ENCODE measurements at places on chromosomes 12 and 14.

- peak; percentile 42 for DNase-seq
Measured at GRCh38 chr12:49777800-49778748, 36.7 kb downstream of the TMBIM6 start.

DNA sequence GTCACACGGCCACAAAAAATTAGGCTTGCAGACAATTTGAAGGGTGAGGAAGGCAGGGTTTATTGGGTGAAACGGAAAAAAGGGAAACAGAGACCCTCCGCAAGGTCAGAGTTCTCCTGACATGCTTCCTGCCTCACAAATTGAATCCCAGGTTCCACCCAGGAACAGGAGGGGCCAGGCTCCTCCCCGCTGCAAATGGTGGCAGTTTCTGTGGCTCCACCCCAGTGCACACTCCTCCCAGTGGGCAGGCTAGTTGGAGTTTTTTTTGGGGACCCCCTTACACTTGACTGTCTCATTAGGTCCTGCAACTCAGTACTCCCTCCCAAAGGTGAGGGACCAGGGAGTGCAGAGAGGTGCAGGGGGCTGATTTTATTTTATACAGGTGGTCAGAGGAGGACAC lies 39.4 kb upstream of the PPP1CC start:
- DNase-seq: no peak

DNA sequence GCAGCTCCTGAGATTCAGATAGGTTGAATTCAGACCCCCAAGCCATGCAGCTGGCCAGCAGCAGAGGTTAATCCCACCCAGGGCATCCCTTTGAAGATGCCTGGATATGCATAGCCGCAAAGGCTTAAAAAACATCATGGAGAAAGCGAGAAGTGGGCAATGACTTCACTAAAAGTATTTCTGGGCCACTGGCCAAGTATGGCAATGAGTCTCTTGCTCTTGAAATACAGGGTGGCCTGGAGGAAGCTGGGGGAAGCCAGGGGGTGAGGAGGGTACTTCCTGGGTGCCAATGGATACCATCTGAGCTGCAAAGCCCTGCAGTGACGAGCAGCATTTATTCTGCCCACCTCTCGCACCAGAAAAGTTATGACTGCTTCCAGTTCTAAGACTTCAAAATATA lies 539.3 kb upstream of the TBX3 start:
- DNase-seq: peak; percentile 84

DNA sequence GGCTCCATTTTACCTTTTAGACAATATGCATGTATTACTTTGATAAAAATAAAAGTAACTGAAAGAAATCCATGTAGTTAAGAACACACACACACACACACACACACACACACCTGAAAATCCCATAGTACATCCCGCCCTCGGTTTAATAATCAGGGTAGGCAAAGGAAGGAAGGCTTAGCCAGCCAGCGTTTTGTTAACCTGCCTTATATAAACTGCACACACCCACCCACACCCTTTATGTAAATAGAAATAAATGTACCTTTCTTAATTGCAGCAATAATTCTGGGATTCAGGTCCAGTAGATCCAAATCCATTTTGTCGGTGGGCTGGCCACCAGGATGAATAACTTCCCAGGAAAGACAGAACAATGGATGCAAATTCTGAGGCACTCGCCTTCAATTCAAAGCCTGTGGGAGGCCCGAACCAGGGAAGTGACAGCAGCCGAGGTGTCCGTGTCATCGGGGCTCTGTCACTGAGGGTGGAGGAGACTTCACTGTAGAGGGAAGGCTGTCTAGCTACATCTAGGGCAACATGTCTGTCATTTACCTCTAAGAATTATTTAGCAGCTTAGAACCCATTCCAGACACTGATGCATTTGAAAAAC lies 4.4 kb downstream of the XRCC3 start:
- DNase-seq: no peak

DNA sequence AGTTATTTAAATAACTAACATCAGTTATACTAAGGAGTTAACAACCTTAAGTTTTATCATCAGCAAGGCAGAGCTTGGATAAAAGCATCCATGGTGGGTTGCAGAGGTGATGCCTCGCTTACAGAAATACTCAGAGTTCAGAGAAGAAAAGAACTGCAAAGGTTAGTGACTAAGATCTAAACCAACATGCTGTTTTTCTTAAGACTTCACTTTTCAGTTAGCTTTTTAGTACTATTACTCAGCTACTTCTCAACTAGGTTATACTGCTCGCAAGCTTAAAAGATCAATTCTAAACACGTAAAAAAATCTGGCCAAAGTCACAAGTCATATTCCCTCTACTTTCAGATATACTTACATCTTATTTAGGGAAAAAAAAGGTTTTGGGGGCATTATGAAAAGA lies 2.8 kb downstream of the PPP1CC start:
- DNase-seq: no peak

- peak; percentile 21 for DNase-seq
Measured at GRCh38 chr12:71558445-71558844, 105.2 kb downstream of the ZFC3H1 start.

DNA sequence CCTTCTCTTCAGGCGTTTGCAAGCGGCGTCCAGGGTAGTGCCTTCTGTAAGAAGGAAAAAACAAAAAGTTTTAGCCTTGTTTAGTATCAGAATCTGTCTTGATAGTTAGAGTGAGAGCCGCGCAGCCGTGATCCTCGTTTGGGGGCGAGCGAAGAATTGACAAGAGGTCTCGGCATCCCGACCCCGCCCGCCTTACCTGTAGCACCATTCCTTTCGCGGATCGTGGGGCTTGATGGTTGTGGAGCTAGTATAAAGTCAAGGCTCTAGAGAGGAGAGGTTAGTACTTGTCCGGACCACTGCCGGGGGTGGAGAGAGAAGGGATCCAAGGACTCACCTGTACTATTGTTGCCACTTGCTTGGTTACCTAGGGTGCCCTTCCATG lies 494 bp downstream of the TMTC3 start:
- DNase-seq: no peak

GRCh38 chr12:76032043-76032981 lies 736 bp upstream of the PHLDA1 start:
- peak; percentile 61 for DNase-seq

- DNase-seq: no peak
Measured at GRCh38 chr12:133233006-133233405, 2.7 kb downstream of the ANHX start.

Data from EL (cell line).